Stimulated activated naive CD8-positive, alpha-beta T cell treated with anti-CD3 and anti-CD28 coated beads, Interleukin-15, amount 100 ng/mL, for 72 hours (primary cell): ENCODE measurements at places on chromosomes 7 and 10.
A peak's percentile ranks its signal among the peaks of the same experiment; 100 is the strongest.

DNA sequence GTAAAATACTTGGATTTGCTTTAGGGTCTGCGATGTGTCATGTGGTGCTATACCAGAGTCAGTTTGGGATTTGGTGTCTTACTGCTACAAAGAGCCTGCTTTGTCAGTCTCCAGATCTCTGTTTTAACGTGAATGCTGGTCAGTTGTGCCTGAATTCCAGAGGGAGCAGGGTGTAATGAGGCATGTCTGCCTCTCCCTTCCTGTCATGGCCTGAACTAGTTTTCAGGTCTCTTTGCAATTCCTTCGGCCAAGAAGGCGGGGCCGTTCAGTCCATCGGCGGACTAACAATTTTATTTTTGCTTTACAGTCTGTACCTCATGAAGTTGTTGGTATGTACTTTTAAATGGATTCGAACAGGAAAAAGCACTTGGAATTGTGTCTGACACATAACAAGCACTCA, 465.1 kb upstream of the ADARB2 start:
- no peak for DNase-seq

- DNase-seq: no peak
Observed at GRCh38 chr7:158276414-158277218, 311.0 kb downstream of the PTPRN2 start.

DNA sequence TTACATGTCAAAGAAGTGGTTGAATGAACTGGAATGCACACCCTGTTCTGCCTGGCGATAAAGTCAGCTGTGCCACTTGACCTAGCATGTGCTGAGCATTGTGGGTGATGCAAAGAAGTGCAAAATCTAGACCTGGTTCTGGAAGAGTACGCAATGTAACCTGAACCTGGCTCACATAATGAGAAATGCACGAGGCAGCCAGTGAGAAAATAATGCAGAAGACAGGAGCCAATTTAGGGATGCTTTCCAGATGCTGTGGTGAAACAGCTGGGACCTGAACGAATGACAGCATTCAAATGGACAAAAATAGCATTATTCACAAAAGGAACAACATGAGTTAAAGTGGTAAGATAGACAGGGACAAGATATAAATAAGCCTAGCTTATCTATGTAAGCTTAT, 402.6 kb downstream of the SORCS1 start:
- DNase-seq: no peak

- no peak for DNase-seq
Observed at GRCh38 chr7:12491526-12491925, 79.0 kb upstream of the SCIN start.

DNA sequence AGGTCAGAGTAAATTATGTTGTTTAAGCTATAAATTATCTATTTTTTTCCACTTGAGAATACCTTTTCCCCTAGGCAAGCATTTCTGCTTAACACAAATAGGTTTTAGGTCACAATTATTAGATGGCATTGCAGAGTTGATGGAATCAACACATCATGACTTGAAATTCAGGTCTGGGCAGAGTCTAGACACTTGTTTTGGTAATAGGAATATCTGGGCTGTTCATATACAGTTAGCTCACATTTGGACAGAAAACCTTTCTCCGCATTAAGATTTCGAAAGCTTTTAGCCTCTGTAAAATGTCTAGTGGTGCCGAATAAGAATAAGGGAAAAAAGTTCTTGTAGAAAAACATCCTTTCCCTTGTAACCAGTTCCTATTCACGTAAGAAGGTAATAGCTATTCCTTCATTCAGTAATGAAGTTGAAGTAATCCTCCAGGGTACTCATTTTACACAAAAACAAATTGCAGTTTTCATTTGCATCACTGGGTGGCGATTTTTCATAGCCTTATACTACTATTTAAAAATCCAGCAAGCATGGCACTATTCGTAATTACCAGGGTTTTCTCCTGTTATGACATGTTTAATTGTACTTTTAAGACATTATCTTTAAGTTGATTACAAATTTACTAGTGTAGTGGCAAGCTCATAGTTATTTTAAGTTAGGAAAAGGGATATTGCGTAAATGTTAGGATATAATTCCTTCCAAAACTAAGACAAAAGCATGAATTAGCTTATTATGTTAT, 37.0 kb downstream of the RPA3 start:
- peak; percentile 36 for DNase-seq

DNA sequence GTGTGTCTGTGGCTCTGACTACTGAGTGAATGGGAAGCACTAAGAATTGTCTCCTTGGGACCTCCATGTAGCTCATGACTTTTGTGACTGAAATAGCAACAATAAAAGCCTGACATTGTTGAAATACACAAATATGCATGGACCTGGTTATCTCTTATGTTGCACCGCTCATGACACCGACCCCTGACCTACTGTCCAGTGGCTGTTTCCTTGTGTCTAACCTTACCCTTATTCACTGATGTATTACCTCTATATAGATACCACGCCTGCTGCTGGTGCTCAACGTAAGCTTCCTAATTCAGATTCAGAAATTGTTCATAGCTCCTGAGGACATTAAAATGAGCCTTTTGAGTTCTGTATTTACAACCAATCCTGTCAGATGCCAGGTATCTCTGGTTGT, 243.4 kb upstream of the SEMA3C start:
- no peak for DNase-seq

GRCh38 chr7:699476-700170, 26.9 kb upstream of the DNAAF5 start:
- DNase-seq: no peak

- DNase-seq: no peak
Observed at GRCh38 chr7:158471716-158472115, 115.9 kb downstream of the PTPRN2 start.

DNA sequence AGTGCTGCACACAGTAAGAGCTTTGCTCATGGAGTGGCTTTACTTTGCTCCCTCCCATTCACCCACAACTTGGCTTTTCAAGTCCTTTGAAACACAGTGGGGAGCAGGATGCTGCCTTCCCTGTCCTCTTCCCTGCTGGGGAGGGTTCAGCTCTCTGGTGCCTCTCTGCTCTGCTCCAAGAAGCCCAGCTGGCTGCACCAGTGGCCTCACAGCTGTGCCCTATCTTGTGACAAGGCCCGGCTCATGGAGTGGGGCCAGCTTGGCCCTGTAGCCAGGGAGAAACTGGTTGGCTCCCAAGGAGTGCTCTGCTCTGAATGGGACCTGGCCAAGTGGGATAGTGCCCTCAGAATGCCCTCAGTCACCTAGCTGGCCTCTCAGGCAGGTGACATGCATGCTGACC, 212.3 kb upstream of the ZMIZ1 start:
- no peak for DNase-seq

DNA sequence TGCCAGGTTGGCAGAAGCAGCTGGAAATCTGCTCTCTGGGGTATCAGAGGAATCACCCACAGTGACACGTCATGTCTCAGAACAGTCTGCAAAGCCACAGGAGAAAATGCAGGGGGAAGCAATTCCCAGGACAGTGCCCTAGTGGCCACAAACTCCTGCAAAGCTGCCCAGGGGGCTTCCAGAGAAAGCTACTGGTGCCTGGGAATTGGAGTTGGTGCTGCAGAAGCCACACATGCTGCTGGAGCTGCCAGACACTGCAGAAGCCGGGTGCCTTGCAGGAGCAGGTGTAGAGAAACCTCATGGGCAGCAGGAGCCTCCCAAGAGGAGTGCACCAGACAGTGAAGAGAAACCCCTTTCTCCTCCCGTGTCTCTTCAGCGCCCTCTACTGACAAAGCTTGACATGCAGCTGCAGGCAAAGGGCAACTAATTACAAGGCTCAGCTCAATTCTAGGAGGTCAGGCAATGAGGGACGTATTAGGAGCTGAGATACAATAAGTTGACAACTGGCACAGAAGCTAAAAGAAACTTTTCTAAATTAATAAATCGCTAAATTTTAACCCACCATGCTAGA, 30.2 kb upstream of the NUB1 start:
- DNase-seq: no peak

DNA sequence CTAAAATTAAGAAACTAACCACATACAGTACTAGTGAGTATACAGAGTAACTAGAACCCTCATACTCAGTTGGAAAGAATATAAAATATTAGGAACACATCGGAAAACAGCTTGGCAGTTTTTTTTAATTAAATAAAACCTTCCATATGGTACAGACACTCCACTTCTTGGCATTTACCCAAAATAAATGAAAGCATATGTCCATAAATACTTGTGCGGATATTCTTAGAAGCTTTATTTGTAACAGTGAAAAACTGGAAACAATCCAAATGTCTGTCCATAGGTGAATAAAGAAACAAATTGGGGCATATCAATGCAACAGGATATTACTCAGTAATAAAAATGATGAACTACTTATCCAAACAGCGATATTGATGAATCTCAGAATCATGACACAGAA, 410.0 kb downstream of the HTR7 start:
- DNase-seq: no peak

DNA sequence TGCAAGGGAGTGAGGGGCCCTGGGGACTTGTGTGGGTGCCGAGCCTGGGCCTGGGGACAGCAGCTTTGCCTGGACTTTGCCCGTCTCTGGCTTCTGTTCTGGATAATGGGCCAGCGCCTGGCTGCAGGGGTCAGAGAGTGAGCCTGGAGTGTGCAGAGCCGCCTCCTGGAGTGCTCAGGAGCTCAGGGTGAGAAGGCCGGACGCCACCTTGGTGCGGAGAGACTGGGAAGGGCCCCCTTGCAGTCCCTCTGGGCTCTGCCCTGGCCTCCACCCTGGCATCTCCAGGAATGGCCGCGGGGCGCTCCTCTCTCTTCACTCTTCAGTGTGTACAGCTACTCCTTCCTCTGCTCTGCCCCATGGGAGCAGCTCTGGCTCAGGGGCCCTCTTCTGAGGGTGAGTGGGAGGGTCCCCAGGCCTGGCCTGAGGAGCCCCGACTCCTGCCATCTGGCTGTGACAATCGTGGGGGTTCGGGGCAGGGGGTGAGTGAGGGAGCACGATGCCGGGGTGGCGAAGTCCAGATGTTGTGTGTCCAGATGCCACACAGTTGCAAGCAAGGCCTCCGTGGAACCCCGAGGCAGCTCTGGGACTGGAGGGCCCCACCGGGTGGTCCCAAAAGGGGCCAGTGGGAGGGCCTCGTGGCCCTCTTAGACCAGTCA, 187.1 kb downstream of the DNAJB6 start:
- peak; percentile 5 for DNase-seq

DNA sequence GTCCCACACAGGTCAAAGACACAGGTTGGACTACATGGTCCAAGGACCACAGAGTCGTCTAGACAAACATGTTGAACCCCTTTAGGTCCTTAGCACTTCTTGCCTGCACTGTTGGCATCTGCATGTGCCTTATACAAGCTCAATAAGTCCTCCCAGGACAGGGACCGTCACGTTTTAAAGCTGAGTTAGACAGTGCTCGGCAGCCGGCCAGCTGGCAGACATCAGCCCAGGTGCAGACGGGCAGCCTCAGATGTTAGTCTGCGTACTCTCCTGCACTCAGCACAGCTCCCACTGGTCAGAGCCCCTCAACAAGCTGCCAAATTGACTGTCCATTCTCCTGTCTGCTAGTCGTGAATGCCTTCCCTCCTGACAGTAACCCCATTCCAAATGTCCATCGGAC, 34.9 kb downstream of the PARP12 start:
- DNase-seq: no peak

DNA sequence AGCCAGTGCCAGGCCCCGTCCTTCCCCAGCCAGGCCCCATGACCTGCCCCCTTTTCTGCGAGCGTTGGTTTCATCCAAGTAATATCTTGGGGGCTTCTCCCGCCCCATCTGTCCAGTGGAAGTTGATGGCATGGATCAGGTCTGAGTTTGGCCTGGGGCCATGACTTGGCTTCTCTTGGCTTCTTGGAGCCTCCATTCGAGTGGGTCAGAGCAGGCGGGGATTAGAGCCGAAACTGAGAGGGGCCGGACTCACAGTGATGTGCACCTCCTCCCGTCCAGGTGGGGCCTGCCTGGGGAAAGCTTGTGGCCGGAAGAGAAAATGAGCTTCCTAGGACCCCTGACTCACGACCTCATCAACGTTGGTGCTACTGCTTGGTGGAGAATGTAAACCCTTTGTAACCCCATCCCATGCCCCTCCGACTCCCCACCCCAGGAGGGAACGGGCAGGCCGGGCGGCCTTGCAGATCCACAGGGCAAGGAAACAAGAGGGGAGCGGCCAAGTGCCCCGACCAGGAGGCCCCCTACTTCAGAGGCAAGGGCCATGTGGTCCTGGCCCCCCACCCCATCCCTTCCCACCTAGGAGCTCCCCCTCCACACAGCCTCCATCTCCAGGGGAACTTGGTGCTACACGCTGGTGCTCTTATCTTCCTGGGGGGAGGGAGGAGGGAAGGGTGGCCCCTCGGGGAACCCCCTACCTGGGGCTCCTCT, 15.1 kb upstream of the LIMK1 start:
- DNase-seq: no peak
